Calu3 (cell line): ENCODE measurements at places on chromosomes 5 and 9. TPM values are rescaled to one million over a fixed set of nuclear protein-coding genes. Genes with fewer than 3 reads are reported as not detected.

DNA sequence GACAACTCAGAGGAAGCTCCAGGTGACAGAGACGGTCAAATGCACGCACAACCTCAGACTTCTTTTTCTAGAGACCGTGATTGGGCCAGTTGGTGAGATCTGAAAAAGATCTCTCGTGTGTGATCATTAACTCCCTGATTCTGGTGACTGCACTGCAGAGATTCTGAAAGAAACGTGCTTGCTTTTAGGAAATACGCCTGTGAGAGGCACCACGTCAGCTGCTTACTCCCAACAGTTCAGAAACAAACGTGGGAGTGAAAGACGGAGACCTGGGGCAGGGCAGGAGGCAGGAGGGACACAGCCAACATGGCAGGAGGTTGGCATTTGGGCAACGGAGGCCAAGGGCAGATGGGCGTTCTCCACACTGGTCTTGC, 15.9 kb downstream of the SLC12A7 start:
- H3K27ac ChIP-seq, result no peak overlapping the region
- H3K36me3 ChIP-seq, result peaks cover 34% of the 10 kb centered on the region
- H3K4me3 ChIP-seq, result no peak overlapping the region
- DNase-seq, result no peak

DNA sequence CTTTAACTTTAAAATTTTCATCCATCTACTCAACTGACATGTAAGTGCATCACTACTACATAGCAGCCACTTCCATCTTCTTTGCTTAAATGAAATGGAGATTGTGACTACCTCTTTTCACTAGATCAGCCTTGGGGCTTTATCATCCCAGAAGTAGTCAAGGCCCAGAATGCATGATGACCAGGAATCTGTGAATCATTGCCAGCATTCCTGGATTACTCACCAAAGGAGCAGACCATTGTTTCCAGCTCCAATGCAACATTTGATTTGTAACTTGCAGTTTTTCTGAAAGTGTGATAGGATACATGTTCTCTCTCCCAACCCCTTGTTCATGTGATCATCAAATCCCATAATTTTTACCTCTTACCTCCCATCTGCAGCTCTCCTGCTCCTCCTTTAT, 65.1 kb downstream of the PLPPR1 start:
- H3K36me3 ChIP-seq, result no peaks in the 10 kb centered on the region
- no peak for DNase-seq
- no peak overlapping the region for H3K27ac ChIP-seq
- no peak overlapping the region for H3K4me3 ChIP-seq
- H3K27me3 ChIP-seq, result peaks cover 39% of the 10 kb centered on the region

The KIF4B gene
- not detected in 2 replicates for total RNA-seq

The TAF11L7 gene
- not detected in 2 replicates for total RNA-seq

DNA sequence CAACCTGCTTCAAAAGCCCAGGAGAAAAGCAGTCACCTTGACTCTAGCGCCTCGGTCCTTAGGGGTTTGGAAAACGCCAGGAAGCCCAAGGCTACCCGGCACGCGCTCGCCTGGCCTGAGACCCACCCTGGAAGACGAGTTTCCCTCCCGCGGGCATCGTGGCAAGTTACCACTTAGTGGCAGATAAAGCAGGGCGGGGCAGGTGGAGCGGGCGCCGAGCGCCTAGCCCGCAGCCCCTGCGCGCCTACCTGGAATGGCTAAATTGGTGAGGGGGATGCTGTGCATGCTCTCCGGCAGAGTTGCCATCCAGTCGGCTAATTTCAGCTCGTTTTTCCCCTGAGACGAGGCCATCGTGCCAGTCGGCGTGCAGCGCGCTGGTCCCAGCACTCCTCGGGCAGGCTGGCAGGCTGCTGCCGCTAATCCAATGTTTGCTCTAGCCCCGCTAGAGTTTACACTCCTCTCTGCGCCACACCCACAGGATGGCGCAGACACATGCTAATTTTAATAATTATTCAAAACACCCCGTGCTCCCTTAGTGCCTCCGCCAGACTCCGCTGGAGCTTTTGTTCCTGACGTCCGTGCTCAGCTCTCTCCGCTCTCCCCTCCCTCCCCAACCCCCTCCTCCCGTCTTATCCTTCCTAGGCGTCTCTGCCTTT, at the start of gene PLCXD3:
PLCXD3 (minus strand) TSS at position 426 of the 656 bp plus-strand sequence; CDS start at position 351, 75 bp downstream.
- H3K27ac ChIP-seq, result no peak within 1 kb of the TSS
- H3K27me3 ChIP-seq, result peaks cover 31% of the 10 kb centered on the region
- H3K36me3 ChIP-seq, result no peaks in the 10 kb centered on the region
- H3K4me1 ChIP-seq, result peaks cover 8% of the 10 kb centered on the region
- peak; percentile 34 for DNase-seq
- peak within 1 kb of the TSS; percentile 54 for H3K4me3 ChIP-seq

DNA sequence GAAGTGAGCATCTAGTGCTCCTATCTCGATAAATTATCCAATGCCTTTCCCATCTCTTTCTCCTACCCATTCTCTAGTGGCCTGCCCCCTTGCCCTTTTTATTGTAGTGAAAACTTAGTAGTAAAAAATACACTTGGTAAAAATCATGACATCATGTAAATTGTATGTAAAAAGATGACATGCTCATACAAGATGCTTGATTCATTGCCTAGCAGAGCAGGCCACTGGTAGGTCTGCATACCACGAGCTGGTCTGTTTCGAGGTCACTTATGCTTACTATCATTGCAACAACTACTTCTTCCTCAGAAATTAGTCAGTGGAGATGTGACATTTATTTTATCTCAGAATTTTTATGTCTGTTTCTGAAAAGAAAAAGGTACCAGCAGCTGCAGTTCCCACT, 177.3 kb downstream of the C9orf152 start:
- no peaks in the 10 kb centered on the region for H3K27me3 ChIP-seq
- no peak overlapping the region for H3K4me3 ChIP-seq
- H3K27ac ChIP-seq, result no peak overlapping the region

DNA sequence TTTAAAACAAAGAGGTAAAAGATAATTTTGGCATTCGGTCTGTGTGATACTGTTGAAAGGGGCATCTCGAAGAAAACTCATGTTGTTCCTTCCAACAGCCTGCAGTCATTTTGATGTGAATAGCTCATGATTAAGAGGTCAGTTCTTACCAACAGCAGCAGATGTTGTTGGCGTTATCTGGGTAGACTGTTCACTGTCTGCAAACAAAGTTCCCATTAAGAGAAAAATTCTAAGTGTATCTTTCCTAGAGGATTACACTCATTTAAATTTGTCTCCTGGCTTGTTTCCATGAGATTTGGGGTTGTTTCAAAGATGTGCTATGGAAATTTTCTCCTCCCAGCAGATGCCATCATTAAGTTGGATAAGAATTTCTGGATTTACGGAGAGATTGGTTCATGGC, 138.2 kb upstream of the RORB start:
- DNase-seq, result no peak
- no peak overlapping the region for H3K4me3 ChIP-seq
- no peak overlapping the region for H3K27ac ChIP-seq
- H3K4me1 ChIP-seq, result no peaks in the 10 kb centered on the region
- H3K36me3 ChIP-seq, result no peaks in the 10 kb centered on the region

The ZNF354B gene
- total RNA-seq, result 17.3 and 19.2 TPM in 2 replicates

The FAM169A gene
- total RNA-seq, result 13.4 and 14.1 TPM in 2 replicates

DNA sequence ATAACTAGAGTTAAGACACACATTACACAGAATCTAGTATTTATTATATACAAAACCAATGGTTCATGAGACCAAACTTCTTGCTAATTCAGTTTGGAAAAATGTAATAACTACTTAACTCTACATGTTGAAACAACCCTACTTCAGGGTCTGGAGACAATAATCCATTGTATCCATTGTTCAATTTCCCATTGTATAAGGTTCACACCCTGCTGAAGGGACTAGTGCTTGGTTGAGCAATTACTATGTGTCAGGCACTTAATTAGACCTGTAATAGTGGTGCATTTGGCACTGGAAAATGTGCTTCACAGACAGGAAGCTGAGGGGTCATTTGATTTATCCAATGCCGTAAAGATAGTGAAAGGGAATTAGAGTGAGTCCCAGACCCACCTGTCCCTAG, 114.3 kb upstream of the PAPPA start:
- H3K4me1 ChIP-seq, result no peaks in the 10 kb centered on the region
- no peaks in the 10 kb centered on the region for H3K27me3 ChIP-seq
- DNase-seq, result no peak
- no peak overlapping the region for H3K27ac ChIP-seq
- H3K4me3 ChIP-seq, result no peak overlapping the region

DNA sequence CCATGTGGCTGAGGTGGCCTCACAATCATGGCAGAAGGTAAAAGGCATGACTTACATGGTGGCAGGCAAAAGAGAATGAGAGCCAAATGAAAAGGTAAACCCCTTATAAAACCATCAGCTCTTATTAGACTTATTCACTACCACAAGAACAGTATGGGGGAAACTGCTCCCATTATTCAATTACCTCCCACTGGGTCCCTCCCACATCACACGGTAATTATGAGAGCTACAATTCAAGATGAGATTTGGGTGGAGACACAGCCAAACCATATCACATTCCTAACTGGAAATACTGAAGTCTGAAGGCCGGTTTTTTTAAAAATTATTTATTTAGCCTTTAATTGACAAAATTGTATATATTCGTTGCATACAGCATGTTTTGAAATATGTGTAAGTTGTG, 28.5 kb downstream of the FBXL7 start:
- H3K27ac ChIP-seq, result no peak overlapping the region
- H3K36me3 ChIP-seq, result no peaks in the 10 kb centered on the region
- no peaks in the 10 kb centered on the region for H3K27me3 ChIP-seq

The RBM27 gene
- total RNA-seq, result 24.1 and 26.3 TPM in 2 replicates

GRCh38 chr5:142601432-142601831, 84.5 kb downstream of the FGF1 start:
- H3K4me1 ChIP-seq, result peaks cover 44% of the 10 kb centered on the region
- no peaks in the 10 kb centered on the region for H3K27me3 ChIP-seq
- no peaks in the 10 kb centered on the region for H3K36me3 ChIP-seq

DNA sequence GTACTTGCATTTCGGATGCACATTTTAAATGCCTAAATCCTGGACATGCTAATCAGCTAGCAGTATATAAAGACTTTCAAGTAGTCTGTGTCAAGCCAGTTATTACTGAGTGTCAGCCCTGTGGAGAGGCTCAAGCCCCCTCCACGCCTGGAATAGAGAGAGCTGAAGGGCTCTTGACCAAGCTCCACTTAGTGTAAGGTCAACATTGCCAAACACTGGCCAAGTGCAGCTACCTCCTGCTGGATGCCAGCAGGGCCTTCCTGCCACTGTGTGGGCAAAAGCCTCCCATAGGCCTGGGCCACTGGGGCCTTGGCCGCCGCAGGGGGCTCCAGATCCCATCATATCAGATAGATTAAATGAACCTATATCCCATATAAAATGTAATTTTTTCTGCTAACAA, 239.4 kb upstream of the PANK3 start:
- H3K4me3 ChIP-seq, result no peak overlapping the region
- no peaks in the 10 kb centered on the region for H3K36me3 ChIP-seq
- H3K27me3 ChIP-seq, result peaks cover 100% of the 10 kb centered on the region
- no peak for DNase-seq
- no peak overlapping the region for H3K27ac ChIP-seq

DNA sequence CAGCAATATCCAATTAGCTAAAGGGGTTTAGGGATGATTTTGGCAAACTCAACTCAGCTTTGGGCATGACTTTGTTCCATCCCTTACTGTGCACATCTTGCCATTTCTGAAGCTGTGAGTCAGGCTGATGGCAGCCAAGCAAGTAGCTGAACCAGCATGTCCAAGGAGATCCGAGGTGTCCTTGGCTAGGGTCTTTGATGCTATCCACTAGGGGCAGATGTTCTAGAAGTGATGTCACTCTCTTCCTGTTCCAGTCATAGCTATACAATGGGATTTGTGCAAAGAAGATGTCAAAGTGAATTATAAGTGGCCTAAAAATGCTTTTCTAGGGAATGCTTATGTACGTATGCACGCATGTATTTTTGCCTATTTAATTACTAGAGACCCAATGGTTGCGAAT, 160.8 kb upstream of the PAPPA start:
- H3K4me1 ChIP-seq, result no peaks in the 10 kb centered on the region
- no peak overlapping the region for H3K4me3 ChIP-seq
- no peak for DNase-seq
- no peaks in the 10 kb centered on the region for H3K36me3 ChIP-seq
- H3K27ac ChIP-seq, result no peak overlapping the region
- no peaks in the 10 kb centered on the region for H3K27me3 ChIP-seq

GRCh38 chr5:132561601-132562000, 4.8 kb downstream of the RAD50 start:
- H3K27ac ChIP-seq, result no peak overlapping the region
- H3K27me3 ChIP-seq, result no peaks in the 10 kb centered on the region
- peaks cover 15% of the 10 kb centered on the region for H3K4me1 ChIP-seq
- no peak overlapping the region for H3K4me3 ChIP-seq

The PARP8 gene
- 42.7 and 44.1 TPM in 2 replicates for total RNA-seq

GRCh38 chr9:91711755-91712601, 238.1 kb downstream of the ROR2 start:
- H3K4me3 ChIP-seq, result no peak overlapping the region
- H3K36me3 ChIP-seq, result no peaks in the 10 kb centered on the region
- DNase-seq, result no peak
- no peak overlapping the region for H3K27ac ChIP-seq

DNA sequence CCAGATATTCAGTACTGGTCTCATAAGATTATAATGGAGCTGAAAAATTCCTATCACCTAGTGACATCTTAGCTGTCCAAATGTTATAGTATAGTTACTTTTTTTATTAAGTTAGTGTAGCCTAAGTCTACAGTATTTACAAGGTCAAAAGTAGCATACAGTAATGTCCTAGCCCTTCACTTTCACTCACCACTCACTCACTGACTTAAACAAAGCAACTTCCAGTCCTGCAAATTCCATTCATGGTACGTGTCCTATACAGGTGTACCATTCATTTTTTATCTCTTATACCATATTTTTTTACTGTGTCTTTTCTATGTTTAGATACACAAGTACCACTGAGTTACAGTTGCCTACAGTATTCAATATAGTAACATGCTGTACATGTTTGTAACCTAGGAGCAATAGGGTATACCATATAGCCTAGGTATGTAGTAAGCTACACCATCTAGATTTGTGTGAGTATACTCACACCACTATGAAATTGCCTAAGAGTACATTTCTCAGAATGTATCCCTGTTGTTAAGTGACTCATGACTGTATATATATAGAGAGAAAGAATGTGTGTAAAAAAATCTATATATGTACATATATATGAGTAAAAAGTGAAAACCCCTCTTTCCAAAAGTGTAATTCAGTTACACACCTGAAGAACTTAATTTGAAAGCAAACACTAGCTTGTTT, 234.8 kb upstream of the WWC1 start:
- DNase-seq, result no peak
- no peak overlapping the region for H3K4me3 ChIP-seq
- peaks cover under 1% of the 10 kb centered on the region for H3K27me3 ChIP-seq
- H3K4me1 ChIP-seq, result peaks cover 8% of the 10 kb centered on the region
- no peak overlapping the region for H3K27ac ChIP-seq

DNA sequence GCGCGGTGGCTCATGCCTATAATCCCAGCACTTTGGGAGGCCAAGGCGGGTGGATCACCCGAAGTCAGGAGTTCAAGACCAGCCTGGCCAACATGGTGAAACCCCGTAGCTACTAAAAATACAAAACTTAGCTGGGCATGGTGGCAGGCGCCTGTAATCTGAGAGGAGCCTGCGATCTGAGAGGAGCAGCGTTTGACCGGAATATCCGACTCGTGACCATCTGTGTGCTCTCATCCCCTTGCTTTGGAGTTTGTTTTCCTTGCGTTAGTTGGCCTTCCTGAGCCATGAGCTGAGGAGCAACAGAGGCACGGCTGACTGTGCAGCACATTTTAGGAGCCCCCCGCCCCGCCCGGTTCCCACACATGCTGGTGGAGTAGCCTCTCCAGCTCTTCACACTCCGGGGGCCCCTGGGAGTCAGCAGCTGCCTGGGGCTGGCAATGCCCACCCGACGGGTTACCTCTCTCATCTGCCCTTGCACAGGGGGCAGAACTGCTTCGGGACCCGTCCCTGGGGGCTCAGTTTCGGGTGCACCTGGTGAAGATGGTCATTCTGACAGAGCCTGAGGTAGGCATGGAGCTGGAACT, 3.0 kb downstream of the ADAMTS13 start:
- peaks cover 11% of the 10 kb centered on the region for H3K27me3 ChIP-seq
- H3K4me3 ChIP-seq, result no peak overlapping the region
- no peak overlapping the region for H3K27ac ChIP-seq
- H3K4me1 ChIP-seq, result peaks cover 8% of the 10 kb centered on the region
- DNase-seq, result no peak
- peaks cover 12% of the 10 kb centered on the region for H3K36me3 ChIP-seq

The PPP3R2 gene
- total RNA-seq, result not detected in 2 replicates
